ENCODE measurements at places on chromosomes 1 and 21.
A peak's percentile ranks its signal among the peaks of the same experiment; 100 is the strongest.

DNA sequence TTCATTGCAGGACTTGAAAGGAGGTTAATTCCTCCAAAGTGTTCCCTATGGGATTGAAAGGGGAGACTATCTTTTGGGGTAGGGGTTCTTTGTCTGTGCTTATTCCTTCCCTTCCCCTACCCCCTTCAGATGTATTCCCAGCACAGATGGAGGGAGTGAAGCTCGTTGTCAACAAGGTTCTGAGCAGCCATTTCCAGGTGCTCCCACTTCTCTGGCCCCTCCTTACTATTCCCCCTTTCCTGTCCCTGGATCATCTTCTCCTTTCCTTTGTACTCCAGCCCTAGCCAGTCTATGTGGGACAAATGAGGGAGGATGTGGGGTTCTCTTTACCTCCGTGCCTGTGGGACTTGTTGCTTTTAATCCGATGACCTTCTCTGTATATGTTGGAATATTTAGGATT lies 899 bp downstream of the TOMM40L start:
- DNase-seq, result no peak

DNA sequence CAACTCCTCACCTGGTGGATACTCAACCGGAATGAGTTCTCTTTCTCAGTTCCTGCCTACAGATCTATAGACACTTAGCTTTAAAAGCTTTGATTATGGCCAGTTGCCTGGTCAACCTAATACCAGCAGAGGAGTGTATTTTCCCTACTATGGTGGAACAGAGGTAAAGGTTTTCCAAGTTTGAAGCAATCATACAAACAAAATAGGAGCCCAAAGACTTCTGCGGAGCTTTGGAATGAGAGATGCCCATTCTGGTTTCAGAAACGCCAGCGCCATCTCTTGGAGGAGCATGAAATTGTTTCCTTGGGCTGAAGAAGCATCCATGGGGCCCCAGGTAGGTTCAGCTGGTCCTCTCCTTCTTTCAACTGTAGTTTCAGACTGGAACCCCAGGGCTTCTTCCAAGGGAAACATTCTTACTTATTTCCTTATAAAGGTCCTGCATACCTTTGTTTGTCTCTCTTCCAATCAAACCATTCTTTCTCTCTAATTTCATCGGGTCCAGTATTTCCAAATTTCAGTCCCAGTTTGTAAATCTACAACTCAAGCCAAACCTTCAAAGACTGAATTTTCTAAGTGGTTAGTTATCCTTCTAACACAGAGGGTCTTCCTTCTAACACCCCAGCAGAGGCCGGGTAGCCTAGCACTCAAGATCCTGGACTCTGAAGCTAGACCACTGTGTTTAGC lies 95.9 kb downstream of the KCNJ15 start:
- peak; percentile 41 for DNase-seq

- no peak for DNase-seq
Observed at GRCh38 chr1:119554183-119554582, 47.2 kb downstream of the HSD3B1 start.

- DNase-seq, result no peak
Observed at GRCh38 chr1:248810000-248810726, 15.6 kb downstream of the SH3BP5L start.

- DNase-seq, result no peak
Observed at GRCh38 chr1:15156807-15157380, 3.3 kb downstream of the TMEM51 start.

DNA sequence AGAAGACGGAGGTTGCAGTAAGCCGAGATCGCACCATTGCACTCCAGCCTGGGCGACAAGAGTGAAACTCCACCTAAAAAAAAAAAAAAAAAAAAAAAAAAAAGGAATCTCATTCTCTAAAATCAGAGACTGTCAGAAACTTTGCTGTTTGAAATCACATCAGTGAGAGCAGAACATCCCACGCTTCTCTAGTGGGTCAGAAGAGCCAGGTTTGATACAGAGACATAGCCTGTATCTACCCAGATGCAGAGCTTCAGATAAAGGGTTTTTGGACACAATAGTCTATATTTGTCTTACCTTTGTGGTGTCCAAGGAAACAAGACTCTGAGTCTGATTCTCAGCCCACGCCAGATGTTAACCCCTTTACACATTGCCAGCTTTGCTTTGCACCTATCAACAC lies 19.6 kb downstream of the CELA3A start:
- DNase-seq, result no peak
